Activated CD4-positive, alpha-beta T cell treated with anti-CD3 and anti-CD28 coated beads, Interleukin-2, amount 10 ng/mL, durations not matched to agents 7 days and 5 days (primary cell): ENCODE measurements at places on chromosomes 1 and 21. TPM values are rescaled to one million over a fixed set of nuclear protein-coding genes. Genes with fewer than 3 reads are reported as not detected.

- no peaks in the 10 kb centered on the region for H3K36me3 ChIP-seq
- no peak overlapping the region for H3K27ac ChIP-seq
- no peaks in the 10 kb centered on the region for H3K4me1 ChIP-seq
- H3K27me3 ChIP-seq, result peaks cover 8% of the 10 kb centered on the region
These were observed 19.7 kb upstream of the PGBD2 start for GRCh38 chr1:248886237-248886895.

GRCh38 chr1:59997479-59998115 is 71.0 kb upstream of the CYP2J2 start:
- peaks cover 6% of the 10 kb centered on the region for H3K27me3 ChIP-seq
- no peak for DNase-seq
- no peak overlapping the region for H3K27ac ChIP-seq
- no peak overlapping the region for H3K4me3 ChIP-seq
- H3K36me3 ChIP-seq, result no peaks in the 10 kb centered on the region
- no peaks in the 10 kb centered on the region for H3K4me1 ChIP-seq

DNA sequence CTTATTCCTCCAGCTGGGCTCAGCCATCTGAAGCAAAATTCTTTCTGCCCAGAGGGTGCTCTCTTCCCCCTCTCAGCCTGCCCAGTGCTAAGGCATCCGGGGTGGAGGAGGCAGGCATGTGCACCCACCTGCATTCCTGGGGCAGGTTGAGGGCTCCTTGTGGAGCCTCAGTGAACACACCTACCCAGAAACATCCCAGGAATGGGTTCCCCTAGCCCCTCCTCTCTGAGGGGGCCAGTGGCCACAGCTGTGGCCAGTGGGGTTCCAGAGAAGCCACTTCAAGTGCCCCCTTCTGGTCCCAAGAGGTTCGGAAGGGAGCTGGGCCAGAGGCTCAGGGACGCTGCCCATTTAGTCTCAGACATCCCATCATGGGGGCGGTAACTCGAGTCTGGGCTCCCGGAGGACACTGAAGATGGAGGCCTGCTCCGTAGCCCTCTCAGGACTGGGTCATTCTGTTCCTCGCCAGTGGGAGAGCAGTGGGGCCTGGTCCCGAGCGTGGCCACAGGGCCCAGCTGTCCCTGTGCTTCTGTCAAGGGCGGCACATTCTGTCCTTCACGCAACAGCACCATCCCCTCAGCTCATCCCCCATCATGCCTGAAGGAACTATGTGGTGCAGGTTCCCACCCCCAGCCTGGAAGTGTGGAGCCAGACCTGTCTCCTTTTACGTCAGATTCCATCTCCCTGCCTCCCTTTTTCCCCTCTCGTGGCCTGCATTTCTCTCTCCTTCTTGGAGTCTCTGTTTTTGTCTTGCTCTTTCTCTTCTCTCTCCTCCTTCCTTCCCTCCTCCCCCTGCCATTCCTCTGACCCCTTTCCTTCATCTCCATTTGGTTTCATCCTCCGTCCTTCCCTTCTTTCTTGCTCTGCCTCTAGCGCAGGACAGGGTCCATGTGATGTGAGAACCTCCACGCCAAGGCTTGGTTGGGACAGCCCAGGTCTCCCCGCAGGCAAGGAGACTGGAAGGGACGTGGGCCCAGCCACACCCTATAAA is 49.6 kb upstream of the KDM4A start:
- no peaks in the 10 kb centered on the region for H3K4me1 ChIP-seq
- H3K4me3 ChIP-seq, result no peak overlapping the region
- no peak for DNase-seq
- no peaks in the 10 kb centered on the region for H3K36me3 ChIP-seq

DNA sequence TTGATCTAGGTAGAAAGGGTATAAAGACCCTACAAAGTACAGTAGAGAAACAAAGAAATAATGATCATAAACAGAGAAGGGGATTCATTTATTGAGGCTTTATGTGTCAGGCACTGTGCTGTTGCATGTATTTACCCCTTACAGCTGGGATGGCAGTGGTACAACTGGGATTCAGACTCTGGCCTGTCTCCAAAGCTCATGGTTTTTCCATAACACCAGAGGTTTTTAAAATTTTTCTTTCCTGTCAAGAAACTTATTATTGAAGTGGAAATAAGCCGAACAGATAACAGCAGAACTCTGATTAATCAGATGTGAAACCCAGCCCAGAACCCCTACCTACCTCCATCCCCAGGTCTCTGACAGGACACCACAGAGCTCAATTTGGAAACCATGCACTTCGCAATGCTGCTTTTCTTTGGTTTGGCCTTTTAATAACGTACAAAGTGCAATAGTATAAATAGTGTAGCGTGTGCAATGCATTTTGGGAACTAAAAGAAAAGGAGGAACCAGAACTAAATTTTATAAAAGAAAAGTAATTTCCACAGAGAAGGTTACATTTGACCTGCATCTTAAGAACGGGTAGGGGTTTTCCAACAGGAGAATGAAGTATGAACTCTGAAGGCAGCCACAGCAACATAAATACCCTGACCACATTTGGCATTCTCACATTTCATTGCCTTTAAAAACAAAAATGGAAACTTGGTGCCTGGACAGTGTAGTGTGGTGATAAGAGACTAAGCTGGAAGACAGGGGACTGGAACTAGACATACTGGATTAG is 92.0 kb upstream of the S1PR1 start:
- no peak for DNase-seq
- H3K27me3 ChIP-seq, result no peaks in the 10 kb centered on the region
- peaks cover 20% of the 10 kb centered on the region for H3K4me1 ChIP-seq

- peaks cover 33% of the 10 kb centered on the region for H3K36me3 ChIP-seq
- no peak for DNase-seq
- H3K4me1 ChIP-seq, result peaks cover 6% of the 10 kb centered on the region
These were observed 47.6 kb downstream of the PKN2 start for GRCh38 chr1:88731475-88732269.

DNA sequence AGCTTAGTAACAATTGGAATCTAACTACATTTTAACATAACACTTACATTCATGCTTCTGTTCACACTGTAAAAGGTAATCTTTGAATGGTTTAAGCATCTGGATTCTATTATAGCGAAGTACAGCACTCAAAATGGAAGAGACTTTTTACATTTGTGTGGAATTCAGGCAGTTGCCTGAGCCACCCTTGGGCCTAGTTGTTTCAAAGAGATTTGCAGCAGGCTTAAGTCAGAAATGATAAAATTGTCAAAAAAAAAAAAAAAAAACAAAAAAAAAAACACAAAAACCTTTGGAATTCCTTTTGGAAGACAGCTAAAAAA is 199.9 kb downstream of the LYPLAL1 start:
- H3K4me3 ChIP-seq, result no peak overlapping the region
- no peaks in the 10 kb centered on the region for H3K36me3 ChIP-seq
- no peak overlapping the region for H3K27ac ChIP-seq
- no peaks in the 10 kb centered on the region for H3K4me1 ChIP-seq

DNA sequence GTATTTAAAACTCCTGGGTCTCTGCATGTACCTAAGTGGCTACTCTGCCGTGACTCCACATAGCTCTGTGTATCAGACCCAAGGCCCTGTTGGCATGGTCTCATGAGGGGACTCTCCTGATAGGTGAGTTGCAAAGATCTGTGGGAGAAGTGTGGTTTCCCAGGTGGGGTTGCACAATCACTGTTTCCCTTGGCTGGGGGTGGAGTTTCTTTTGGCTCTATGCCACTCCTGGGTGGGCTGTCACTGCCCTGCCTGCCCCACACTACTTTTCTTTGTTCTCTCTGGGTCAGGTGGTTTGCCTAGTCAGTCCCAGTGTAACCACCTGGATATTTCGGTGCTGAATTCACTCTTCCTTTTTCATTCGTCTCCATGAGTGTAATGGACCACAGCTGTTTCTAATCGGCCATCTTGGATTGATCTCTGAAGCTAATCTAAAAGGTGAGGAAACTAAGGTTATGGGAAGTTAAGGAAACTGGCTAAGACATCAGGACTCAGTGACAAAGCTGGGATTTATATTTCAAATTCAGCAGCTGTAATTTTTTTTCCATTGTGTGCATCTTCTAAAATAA is 97.1 kb upstream of the CACYBP start:
- DNase-seq, result no peak
- H3K36me3 ChIP-seq, result peaks cover 32% of the 10 kb centered on the region
- H3K4me1 ChIP-seq, result no peaks in the 10 kb centered on the region
- H3K27ac ChIP-seq, result no peak overlapping the region
- no peaks in the 10 kb centered on the region for H3K27me3 ChIP-seq

The NBPF10 gene
- 2.8 TPM for total RNA-seq

The RGSL1 gene
- total RNA-seq, result not detected

The FAM43B gene
- not detected for total RNA-seq

The CFHR2 gene
- not detected for total RNA-seq

The THEM5 gene
- not detected for total RNA-seq
